ENCODE measurements at places on chromosomes 13 and 19.

DNA sequence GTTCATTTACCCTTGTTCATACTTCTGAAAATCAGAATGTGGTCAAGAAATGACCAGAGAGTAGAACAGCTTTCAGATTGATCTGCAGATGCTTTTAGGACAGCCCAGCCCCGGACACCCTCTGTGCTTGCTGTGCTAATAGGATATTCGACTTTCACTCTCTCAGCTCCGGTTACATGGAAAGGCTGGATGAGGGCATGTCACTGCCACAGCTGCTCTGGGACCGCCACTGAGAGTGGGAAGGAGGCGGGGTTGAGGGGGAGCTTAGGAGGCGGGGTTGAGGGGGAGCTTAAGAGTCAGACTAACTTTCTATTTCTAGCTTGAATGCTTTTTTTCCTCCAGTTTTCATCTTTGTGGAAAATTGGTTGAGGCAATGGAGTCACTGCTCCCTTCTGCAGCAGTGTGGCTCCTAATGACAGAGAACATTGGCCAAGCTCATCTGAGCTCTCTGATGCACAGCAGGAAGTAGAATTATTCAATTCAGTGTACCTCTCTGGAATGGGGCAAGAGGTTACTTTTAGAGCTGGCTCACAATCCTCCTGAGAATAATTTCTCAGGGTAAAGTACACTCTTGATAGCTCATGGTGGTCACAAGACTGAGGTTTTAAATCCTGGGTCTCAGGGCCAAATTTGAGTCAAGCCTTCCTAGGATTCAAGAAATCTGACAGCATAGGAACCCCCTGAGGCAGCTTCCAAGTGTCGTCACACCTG lies 74.6 kb upstream of the NPAS1 start:
- DNase-seq = peak; percentile 67

DNA sequence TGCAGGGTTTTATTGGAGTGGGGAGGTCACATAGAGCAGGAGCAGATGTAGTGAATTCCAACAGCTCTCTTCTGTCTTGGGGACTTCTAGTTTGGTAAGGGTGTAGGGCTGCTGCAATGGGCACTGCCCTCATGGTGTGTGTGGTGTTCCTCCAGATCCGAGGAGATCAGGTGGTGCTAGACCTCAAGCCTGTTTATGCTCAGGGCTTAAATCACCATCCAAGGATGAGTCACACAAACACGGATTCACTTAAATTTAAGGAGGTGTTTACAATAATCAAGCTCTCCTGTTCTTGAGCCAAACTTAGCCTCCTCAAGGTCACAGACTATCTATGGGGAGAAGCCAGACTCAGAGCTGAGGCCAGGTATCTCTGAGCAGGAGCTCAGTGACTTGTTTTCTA lies 23.0 kb downstream of the HS6ST3 start:
- DNase-seq = peak; percentile 1

DNA sequence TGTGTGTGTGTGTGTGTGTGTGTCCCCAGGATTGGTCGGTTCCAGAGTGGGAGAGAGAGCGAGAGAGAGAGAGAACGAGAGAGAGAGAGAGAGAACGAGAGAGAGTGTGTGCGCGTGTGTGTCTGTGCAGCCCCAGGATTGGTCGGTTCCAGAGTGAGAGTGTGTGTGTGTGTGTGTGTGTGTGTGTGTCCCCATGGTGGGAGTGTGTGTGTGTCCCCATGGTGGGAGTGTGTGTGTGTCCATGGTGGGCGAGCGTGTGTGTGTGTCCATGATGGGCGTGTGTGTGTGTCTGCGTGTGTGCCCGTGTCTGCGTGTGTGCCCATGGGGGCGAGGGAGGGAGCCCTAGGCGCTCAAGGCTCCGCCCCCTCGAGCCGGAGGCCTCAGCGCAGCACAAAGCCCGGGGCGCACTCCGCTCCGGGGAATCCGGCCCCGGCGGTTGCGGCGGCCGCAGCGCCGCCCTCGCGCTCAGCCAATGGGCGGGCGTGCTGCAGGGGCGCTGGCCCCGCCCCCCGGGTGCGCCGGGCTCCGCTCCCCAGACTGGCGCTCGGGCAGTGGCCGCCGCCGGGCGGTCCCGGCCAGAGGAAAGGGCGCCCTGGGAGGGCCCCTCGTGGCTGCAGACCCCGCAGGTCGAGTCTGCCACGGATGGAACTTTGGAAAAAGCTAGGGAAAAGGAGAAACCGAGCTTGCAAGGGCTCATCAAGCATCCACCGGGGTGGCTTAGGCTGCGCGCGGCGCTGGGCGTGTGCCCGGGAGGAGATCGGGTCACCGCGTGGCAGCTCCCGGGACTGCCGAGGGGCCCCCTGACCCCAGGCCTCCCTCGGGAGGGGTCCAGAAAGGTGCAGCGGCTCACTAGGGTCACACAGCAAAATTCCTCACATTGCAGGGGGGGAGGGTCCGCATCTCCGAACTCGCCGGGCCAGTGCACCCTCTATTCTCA lies 96.2 kb downstream of the INSR start:
- peak; percentile 74 for DNase-seq

- DNase-seq = peak; percentile 38
Observed at GRCh38 chr13:105972811-105973590, 562.5 kb downstream of the EFNB2 start.

- no peak for DNase-seq
Observed at GRCh38 chr13:27283906-27284493, 13.4 kb downstream of the RASL11A start.

DNA sequence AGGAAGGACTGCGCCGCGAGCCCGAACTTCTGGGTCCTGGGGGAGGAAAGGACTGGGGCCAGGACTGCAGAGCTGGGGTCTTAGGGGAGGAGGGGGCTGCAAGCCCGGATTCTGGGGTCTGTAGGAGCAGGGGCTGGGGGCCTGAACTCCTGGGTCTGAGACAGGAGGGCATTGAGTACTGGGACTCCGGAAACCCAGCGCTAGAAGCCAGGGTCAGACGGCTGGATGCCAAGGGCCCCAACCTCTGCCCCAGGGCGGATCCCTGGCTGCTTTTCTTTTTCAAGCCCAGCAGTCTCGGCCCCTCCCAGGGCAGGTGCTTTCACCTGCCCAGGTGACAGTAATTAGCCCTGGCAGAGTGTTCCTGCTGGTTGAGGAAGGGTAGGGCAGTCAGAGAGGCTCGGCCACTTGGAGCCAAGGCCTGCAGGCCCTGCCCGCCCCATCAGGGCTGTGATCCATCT lies 2.3 kb downstream of the MYH14 start:
- DNase-seq = no peak

GRCh38 chr19:51552996-51553725 lies 17.9 kb upstream of the ZNF175 start:
- peak; percentile 15 for DNase-seq

DNA sequence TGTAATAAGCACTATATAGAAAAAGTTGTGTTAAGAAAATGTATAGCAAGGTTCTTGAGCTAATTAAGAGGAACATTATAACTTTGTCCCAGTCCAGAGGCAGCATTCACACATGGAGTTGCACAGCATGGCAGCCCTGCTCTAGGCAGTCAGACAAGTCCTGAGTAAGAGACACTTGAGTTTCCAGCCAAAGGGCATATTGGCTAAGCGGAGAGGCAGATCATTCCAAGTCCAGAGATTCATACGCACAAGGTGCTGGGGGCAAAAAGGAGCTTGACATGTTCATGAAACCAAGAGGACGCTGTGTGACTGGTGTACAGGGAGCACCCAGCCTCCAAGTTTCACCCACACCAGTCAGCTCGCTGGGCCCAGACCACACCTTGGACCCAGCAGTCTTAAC lies 232.6 kb upstream of the IPO5 start:
- no peak for DNase-seq

DNA sequence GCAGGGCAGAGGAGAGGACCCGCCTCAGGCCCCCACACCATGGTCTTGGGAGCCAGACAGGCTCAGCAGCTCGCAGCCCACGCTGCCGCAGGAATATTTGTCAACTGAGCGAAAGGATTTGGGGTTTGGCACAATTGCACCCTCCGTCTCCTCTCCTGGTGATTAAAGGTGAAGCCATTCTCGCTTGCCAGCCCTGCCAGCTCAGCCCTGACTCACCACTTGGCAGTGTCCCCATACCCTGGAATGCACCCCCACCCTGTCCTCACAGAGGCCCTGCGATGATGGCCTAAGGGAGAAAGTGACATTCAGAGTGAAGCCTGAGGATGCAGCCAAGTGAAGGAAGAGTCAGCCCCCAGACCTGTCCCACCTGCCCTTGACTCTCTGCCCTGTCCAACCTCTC lies 18.8 kb downstream of the CYTH2 start:
- DNase-seq = peak; percentile 88

- peak; percentile 95 for DNase-seq
Observed at GRCh38 chr13:94112227-94112626, 367.3 kb downstream of the DCT start.

- no peak for DNase-seq
Observed at GRCh38 chr13:37011002-37011401, 10.4 kb downstream of the EXOSC8 start.

DNA sequence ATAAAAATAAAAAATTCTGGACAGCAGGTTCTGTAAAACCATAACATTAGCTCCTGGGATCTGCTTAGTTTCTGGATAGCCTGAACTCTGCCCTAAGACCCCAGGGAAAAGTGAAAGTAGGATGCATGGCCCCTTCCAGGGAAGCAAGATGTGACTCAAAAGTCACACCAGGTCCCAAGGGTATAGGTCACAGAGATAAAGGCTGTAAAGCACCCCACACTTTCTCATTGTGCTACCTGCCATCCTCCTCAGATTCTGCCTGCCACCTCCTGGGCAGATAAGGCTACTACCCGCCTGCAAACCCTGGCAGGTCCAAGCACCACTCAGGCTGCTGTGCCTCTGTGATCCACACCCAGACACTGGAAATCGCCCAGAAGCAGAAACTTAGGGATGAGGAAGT lies 20.6 kb downstream of the FFAR2 start:
- DNase-seq = peak; percentile 22

- no peak for DNase-seq
Observed at GRCh38 chr13:49238621-49239020, 9.1 kb upstream of the CDADC1 start.

DNA sequence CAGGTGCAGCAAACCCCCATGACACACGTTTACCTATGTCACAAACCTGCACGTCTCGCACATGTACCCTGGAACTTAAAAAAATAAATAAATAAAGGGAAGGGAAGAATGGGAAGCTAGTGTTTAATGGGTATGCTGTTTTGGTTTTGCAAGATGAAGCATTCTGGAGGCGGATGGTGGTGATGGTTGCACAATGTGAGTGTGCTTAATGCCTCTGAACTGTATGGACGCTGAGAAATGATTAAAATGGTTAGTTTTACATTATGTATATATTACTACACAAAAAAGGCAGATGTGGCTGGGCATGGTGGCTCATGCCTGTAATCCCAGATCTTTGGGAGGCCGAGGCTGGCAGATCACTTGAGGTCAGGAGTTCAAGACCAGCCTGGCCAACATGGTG lies 17.8 kb downstream of the NFILZ start:
- no peak for DNase-seq

GRCh38 chr13:41203810-41204209 lies 9.4 kb upstream of the KBTBD7 start:
- no peak for DNase-seq

GRCh38 chr19:53977991-53978731 lies 13.3 kb upstream of the CACNG6 start:
- DNase-seq = peak; percentile 3

DNA sequence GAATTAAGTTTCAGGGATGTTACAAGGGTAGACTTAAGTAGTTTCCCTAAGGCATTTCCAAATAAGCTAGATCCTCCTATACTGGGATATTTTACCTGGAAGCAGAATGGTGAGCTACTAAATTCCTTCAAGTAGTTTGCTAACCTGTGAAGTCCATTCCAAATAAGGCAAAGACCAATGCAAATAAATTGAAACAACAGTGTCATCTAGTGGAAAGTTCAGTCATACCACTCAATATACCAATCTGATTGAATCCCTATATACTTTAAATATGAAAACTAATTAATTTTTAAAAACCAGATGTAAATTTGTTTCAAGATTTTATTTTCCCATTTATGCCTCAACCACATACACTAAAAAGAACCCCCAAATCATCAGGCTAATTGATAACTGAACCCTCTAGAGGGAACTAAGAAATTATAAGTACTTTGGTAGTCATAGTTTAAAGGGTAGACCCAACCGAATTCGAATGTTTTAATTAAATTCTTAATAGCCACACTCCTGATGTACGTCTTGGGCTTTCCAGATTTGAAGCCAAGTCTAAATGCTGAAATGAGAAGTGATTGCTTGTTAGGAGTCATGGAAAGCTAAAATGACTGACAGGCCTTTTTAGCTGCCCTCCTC lies 223.7 kb downstream of the TBC1D4 start:
- DNase-seq = peak; percentile 72

- DNase-seq = no peak
Observed at GRCh38 chr13:110458594-110459365, 102.7 kb downstream of the RAB20 start.

- DNase-seq = no peak
Observed at GRCh38 chr13:46516599-46517338, 36.2 kb upstream of the LRCH1 start.

DNA sequence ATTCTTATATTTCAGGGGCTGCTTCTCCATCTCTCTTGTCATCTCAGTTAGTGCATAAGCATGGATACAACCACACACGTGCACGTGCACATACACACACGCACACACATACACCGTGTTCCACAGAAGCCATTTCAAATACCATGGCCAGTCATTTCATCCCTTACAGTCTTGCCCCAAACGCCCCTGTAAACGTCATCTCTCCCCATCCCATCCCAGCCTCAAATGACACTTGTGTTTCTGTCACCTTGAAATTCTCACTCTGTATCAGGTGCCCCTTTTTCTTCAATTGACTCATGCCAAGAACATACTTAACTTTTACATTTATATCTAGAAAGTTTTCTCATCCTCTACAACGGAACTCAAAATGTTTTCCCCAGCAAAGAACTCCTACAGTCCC lies 220.5 kb downstream of the IRS2 start:
- no peak for DNase-seq

- DNase-seq = no peak
Observed at GRCh38 chr13:26943748-26944147, 183.2 kb upstream of the GPR12 start.

- peak; percentile 99 for DNase-seq
Observed at GRCh38 chr19:3968556-3969434, 2.1 kb downstream of the DAPK3 start.
